ENCODE measurements at places on chromosomes 5 and 9. TPM values are rescaled to one million over a fixed set of nuclear protein-coding genes. Genes with fewer than 3 reads are reported as not detected.

Gene ZNF367
- total RNA-seq, result 22.1 TPM

Gene PCDHA9
- total RNA-seq, result not detected

Gene IL7R
- total RNA-seq, result 64.1 TPM

Gene C1QTNF3
- total RNA-seq, result 2.0 TPM

Gene VCAN
- not detected for total RNA-seq

Gene TRIM41
- total RNA-seq, result 31.6 TPM

Gene TMOD1
- 0.91 TPM for total RNA-seq

Gene SPINK6
- not detected for total RNA-seq

Gene GPR150
- 0.56 TPM for total RNA-seq

Gene GRIN3A
- total RNA-seq, result not detected

Gene SPATA31C1
- not detected for total RNA-seq

Gene LHX6
- total RNA-seq, result not detected

Gene FRMD3
- total RNA-seq, result 0.30 TPM

Gene SYNPO
- total RNA-seq, result not detected

Gene SPINK5
- not detected for total RNA-seq

Gene CHSY3
- total RNA-seq, result not detected

Gene SLF1
- 13.7 TPM for total RNA-seq

Gene SPATA31A3
- not detected for total RNA-seq

Gene MZB1
- 29.1 TPM for total RNA-seq

Gene CXCL14
- not detected for total RNA-seq

Gene CEP78
- total RNA-seq, result 39.1 TPM

Measured in activated CD4-positive, alpha-beta T cell treated with anti-CD3 and anti-CD28 coated beads, Interleukin-2, amount 10 ng/mL, durations not matched to agents 24 days and 14 days (primary cell).